DMS79 treated with DMSO at 0.1 percent for 48 hours (cell line): ENCODE measurements at places on chromosomes 3 and 15.

- DNase-seq = peak; percentile 24
These were observed 731 bp downstream of the ZNF710 start for GRCh38 chr15:90001683-90002427.

GRCh38 chr3:160810362-160811236 is 54.6 kb downstream of the PPM1L start:
- no peak for DNase-seq

GRCh38 chr3:185759512-185759911 is 65.3 kb downstream of the IGF2BP2 start:
- no peak for DNase-seq

DNA sequence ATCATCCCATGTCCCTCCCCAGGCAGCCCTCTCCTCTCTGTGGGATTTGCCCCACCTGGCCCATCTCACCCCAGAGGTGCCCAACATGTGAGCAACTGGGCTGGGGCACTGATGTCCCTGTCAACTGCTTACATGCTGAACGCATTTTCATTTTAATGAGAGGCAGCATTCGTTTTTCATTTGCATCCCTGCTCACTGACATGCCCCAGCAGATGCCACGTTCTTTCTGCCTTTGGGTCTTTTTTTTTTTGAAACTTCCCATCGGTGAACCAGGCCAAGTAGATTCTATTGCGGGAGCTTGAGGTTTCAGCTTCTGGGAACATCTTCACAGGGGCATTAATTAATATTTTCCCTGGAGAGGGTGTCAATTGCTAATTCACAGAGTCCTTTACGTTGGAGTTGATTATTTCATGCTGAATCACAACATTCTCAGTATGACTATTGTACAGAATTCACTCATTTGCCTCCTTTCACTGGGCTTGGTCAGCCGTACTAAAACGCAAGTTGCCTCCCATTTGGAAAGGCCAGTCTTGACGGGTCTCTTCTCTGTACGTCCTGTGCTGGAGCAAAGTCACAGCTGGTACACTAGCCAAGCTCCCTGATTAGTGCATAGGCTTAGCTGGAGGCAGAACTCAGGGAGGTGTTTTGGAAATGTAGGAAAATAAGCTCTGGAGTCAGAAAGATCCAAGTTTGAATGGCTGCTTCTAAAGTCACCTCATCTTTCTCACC is 69.8 kb downstream of the CHRNA7 start:
- no peak for DNase-seq

DNA sequence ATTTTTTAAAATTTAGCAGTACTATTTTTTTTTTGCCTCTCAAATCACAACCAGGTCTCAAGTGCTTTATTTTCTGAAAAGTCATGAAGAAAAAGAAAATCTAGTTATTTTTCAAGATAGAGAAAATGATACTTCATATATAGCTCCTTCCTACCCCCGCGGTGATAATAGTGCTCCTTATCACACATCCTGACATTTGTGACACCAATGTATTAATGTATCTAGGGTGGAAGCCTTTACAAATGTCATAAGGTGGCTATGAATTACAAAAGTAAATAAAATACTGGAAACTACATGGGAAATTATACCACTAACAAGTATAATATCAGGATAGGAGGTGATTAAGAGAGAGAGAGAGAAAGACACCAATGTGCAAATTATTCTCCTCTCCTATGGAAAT is 582.2 kb downstream of the UNC13C start:
- DNase-seq = no peak

DNA sequence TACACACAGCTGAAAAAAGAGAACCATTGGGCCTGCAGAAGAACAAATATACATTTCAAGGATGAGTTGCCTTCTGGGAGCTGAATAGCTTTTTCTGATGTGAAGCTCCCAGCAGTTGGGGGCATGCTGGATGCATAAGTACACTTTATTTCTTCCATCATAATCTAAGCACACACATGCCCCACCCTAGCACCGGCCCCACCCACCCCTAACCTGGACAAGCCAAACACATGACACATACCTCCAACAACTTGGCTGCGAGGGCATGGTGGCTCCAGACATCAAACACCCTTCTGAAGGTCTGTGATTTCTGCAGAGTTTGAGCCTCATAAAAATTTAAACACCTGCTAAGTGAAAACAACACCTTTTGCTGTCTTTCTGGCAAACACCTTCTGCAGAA is 307.2 kb upstream of the TRIM42 start:
- DNase-seq = no peak

DNA sequence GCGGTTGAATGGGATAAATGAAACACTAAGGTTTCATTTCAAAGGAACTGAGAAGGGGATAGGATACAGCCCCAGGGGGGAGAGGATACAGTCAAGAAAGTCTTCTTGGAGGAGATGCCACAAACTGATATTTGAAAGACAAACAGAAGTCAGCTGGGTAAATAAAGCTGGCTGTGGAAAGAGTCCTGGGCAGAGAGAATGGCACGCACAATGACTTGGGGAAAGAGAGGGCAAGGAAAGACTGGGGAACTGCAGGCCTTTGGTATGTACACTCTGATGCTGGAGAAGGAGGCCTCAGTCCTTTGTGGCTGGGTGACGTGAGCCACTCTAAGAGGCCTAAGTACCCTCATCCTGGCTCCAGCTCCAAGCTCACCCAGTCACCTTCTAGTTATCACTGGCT is 45.2 kb upstream of the LMCD1 start:
- no peak for DNase-seq

DNA sequence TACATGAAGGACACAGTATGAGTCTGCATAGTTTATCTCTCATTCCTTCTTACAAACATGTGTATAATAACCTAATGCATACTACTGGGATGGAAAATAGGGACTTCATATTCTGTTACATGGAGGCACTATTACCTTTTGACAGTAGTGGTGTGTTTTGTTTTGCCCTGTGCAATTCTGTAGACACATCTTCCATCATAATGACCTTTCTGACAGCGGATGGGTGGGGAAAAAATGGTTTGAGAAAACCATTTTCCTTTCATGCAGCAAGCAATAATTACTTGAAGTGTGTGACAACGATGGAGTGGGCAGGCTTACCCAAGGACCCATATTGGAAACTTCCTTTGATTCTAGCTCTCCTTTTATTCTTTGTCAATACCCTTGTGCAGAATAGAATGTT is 153.6 kb upstream of the ONECUT1 start:
- no peak for DNase-seq

DNA sequence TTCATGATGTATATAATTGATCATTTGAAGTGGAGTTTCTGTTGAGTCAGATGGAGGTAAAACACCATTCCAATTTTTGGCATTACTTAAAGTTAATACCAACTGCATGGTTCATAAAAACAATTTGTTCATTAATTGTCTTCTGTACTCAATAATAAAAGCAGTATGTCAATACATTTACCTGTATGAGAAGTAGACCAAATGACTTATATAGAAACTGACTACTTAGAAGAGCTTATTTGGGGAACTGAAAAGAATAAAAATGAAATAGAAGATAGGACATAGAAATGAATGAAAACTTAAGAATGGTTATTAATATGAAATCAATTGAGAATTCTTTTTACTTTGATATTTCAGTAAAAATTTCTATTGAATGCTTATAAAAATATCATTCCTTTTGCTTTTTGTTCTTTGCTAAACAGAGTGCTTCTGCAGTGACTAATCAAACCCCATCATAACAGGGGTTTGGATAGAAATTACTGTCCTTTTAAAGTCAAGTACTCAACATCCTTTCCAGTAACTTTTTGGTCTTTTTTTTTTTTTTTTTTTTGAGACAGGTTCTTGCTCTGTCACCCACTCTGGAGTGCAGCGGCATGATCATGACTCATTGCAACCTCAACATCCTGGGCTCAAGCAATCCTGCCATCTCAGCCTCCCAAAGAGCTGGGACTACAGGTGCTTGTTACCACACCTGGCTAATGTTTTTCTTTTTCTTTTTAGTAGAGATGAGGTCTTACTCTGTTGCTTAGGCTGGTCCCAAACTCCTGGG is 6.5 kb upstream of the CRYBG3 start:
- DNase-seq = peak; percentile 38

DNA sequence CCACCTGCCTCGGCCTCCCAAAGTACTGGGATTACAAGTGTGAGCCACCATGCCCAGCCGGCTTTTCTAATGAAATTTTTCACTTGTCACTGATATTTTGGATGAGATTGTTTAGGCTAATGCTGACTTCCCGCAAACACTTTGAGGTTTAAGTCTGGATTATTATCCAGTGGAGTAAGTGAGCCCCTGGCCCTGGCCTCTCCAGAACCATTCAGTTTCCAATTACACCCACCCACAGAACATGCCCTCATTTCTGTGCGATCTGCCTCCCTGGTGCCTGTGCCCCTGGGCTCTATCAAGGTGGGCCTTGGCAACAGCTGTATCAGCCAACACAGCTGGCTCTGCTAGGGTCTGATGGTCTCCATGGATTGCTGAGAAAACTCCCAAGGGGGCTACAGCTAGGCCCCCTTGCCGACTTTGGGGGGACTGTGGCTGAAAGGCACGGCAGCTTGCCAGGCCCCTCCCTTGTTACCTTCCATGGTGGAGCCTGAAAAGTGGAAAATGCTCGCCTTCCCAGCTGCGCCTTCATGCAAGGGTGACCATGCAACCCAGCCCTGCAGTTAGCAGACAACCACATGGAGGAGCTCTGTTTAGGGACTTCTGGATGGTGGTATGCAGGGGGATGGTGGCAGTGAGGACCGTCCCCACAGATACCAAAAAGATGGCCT is 288.9 kb downstream of the FAM43A start:
- no peak for DNase-seq

- DNase-seq = no peak
These were observed 18.8 kb downstream of the HEMK1 start for GRCh38 chr3:50587806-50588758.

GRCh38 chr3:51378065-51378464 is 7.0 kb upstream of the MANF start:
- no peak for DNase-seq

GRCh38 chr15:52232327-52232726 is 41.1 kb upstream of the GNB5 start:
- DNase-seq = no peak
